ENCODE measurements at places on chromosomes 12 and 14.
A peak's percentile ranks its signal among the peaks of the same experiment; 100 is the strongest.

DNA sequence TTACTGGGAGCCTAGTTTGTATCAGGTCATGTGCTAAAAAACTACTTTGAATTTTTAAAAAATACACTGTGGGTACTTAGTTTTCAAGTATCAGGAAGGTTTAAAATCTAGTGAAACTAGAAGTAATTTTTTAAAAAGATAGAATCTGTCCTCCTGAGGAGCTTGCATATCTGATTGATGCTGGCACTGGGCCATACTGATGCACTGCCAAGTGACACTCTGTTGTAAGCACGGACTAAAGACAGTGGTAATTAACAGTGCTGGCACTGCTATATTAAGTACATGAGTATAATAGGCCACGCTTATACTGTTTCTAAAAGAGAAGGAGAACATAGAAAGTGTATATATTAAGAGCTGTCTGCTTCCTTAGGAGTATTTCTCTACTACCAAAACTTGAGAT lies 10.0 kb upstream of the TBC1D30 start:
- no peak for DNase-seq

- DNase-seq: no peak
These were observed 508 bp downstream of the HNRNPC start for GRCh38 chr14:21268617-21269251.

GRCh38 chr12:62003701-62004100 lies 256.5 kb upstream of the USP15 start:
- DNase-seq: no peak

- no peak for DNase-seq
These were observed 32.2 kb upstream of the DCD start for GRCh38 chr12:54680374-54680773.

DNA sequence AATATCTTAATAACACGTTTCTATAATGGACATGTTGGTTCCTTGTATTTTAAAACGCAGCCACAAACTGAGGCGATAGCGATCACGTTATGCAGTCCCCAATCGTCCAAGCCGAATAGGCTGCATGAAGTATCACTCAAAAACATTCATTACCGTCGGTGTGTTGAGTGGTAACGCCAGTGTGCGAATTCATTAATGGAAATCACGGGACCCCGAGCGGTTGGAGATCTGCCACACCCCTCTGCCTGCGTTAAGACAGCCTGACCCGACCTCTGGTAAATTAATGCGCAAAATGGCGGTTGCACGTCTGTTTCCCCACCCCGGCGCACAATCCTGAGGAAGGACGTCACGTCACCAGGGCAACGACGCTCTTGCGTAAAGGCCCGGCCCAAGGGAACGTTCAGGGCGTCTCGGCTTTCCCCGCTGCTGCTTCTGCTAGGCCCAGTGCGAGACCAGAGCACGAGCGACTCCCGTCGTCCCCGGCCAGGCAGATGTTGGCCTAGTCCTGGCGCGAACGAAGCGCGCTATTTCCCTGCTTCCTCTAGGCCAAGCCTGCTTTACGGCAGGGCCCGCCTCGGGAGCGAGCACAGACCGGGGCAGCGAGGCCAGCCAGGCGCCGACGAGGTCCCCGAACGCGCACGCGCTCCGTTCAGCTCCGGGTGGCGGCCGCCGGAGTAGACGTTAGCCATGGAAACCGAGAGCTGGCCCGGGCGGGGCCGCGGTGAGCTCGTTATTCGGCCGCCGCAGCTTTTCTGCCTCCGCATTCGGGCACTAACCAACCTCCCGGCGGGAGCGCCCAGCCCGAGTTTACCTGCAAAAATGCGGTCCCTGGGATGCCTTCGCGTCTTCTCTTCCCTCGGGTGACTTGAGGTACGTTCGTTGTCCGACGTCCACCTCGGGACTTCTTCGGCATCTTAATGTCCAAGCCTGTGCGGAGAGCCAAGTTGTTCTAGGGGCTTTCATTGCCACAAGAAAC lies at the start of gene PCNX4:
Gene PCNX4 (plus strand): TSS at position 374 of the 976 bp plus-strand sequence. CDS start 15,716 bp downstream, outside the sequence.
- peak; percentile 100 for DNase-seq

GRCh38 chr12:24902511-24903328 lies 46.2 kb downstream of the BCAT1 start:
- no peak for DNase-seq

DNA sequence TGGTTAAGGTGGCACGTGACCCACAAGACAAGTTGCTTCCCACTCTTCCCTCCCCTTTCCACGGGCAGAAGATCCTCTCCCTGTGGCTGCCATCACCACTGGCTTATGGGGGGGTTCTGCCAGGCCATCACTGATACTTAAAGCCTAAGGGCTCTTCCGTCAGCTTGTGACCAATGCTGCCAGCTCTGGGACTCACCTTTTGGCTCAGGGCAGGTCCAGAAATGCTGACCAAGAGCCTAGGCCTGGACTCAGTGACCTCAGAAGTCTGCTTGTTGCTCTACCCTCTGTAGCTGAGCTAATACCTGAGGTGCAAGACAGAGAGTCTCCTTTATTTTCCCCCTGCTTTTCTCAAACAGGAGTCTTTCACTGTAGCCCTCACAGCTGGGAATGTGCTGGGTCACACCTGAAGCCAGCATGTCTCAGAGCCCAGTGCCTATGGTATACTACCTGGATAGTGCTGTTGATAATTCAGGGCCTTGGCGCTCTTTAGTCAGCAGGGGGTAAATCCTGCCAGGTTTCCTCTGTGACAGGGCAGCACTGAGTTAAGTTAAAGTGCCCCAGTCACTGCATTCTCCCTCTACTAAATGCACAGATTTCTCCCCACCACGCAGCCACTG lies 19.7 kb downstream of the FGD4 start:
- no peak for DNase-seq

DNA sequence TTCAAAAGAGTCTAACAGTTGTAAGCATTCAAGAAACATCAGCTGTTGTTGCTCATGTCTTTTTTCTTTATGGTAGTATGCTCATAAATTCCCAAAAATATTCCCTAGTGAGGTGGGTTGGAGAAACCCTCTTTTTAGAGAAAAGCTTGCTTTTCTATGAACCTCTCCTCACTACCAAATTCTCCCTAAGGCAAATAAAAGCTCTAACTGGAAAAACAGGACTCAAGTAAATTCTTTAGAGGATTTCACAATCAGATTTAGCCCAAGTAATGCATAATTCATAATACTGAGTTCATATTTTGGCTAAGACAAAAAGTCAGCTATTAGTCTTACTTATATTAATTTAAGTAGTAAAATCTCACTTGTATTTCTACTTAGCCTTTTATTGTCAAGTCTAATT lies 59.1 kb downstream of the DIO2 start:
- DNase-seq: no peak

DNA sequence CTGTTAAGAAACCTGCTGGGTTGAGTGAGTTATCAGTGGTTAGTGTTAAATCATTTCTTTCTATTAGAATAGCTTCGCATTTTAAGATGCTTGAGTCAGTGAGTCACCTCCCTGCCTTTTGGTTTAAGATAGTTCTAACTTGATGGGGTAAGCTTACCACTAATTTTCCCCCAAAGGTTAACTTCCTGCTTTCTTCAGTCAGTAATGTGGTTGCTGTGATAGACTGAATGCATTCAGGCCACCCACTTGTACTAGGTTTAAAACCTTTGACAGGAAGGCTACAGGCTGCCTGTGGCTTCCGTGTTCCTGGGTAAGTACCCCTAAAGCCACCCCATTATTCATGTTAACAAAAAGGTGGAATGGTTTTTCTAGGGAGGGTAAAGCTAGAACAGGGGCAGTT lies 25.3 kb downstream of the CLEC2A start:
- no peak for DNase-seq

DNA sequence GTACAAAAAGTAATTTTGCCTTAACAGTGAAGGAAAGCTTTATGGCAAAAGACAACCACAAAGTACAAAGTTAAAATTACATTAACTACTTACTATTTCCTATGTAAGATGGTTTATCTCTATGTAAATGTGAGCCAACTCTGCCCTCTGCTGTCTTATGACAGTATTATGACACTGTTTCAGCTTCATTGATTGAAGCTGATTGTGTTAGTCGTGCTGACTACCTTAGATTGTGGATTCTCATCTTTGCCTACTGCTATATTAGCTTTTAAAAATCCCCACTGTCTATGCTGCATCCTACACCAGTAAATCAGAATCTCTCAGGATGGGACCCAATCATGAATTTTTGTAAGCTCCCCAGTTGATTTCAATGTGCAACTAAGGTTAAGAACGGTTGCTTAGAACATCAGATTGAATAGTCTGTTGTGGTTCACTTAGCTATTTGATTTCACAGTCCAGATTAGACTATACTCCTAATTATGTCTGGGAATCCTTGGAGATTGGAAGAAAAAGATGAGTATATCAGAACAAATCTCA lies 12.2 kb upstream of the SPTB start:
- DNase-seq: peak; percentile 89

DNA sequence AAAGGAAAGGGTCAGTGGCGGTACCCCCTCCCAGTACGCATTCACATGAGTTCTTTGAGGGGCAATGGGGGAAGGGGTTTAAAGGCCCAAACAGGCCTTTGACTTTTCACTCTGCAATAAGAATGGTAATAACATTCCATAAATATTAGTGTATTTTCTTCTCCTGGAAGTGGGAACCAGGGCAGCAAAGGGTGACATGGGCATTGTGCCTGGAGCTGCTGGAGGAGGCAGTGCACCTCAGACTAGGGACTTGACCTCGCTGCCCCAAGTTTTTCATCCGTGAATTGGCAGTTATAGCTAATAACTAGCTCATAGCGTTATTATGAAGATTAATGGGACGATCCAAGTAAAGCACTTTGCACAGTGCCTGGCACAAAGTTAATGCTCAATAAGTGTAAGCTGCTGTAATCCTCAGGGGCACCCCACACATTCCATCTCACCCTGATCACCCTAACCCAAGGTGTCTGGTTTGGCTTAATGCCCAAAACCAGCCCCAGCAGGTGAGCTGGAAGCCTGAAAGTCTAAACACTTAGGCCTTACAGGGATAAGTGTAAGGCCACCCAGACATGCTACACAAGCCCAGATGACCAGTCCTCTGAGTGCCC lies 2.8 kb upstream of the KCNH3 start:
- DNase-seq: no peak

DNA sequence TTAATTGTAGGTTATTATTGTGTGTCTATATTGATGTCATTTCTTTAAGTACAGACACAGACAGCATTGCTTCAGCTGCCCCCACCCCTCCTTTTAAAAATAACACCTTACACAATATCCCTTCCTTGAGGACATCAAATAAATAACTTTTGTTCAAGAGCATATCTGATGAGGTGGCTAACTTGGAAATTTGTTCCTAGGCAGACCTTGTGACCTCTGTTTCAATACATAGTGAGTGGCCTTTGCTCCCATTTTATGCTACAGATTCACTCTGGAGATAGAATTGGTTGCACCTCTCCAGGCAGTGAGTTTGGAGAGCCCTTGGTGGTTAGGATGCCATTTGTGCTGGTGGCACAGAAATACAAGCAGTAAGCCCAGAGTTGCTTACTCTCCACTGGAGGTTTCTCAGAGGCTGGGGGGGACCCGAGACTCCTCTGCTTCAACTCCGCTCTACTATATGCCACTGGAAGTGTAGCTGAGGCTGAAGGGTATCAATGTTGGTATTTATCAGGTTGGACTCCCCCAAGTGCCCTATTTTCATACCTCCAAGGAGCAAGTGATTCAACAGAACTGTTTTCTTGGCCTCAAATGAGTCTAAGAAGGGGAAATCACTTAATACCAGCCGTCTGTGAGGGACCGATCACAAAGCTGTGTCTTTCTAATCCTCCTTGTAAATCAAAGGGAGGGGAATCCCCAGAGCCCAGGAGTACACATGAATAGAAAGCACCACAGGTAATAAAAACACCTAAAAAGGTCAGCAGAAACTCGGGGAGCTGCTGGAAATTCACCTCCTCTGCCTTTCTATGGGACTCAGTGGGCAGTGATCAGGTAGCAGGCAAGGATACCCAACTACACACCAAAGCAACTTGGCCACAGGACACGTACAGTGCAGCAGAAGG lies 463.1 kb downstream of the RAD51B start:
- no peak for DNase-seq
